ENCODE measurements at places on chromosomes 1 and 21. TPM values are rescaled to one million over a fixed set of nuclear protein-coding genes. Genes with fewer than 3 reads are reported as not detected.
A peak's percentile ranks its signal among the peaks of the same experiment; 100 is the strongest.

DNA sequence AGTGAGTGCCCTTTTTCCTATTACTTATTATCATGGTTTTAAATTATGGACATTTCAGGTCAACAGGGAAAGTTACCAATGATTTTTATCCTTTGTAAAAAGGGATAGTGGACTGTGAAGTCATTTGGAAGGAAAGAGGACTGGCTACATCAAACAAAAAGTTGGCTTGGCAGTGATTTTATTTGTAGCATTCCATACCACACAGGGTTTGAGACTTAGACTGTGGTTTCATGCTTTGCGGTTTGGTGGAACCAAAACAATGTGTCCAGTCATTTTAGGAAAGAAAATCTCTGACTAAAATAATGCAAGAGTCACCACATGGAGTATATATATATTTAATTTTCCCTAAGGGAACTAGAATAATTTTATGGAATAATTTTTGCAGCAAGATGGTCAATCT, 239.5 kb downstream of the HMCN1 start:
- H3K4me1 ChIP-seq, result peaks cover 12% of the 10 kb centered on the region
- no peaks in the 10 kb centered on the region for H3K36me3 ChIP-seq
- no peak overlapping the region for H3K4me3 ChIP-seq
- no peak overlapping the region for H3K27ac ChIP-seq
- H3K27me3 ChIP-seq, result no peaks in the 10 kb centered on the region

- no peak overlapping the region for H3K27ac ChIP-seq
- DNase-seq, result peak; percentile 22
- no peaks in the 10 kb centered on the region for H3K27me3 ChIP-seq
- peaks cover 12% of the 10 kb centered on the region for H3K4me1 ChIP-seq
Observed at GRCh38 chr1:204316164-204316563, 43.6 kb downstream of the PLEKHA6 start.

DNA sequence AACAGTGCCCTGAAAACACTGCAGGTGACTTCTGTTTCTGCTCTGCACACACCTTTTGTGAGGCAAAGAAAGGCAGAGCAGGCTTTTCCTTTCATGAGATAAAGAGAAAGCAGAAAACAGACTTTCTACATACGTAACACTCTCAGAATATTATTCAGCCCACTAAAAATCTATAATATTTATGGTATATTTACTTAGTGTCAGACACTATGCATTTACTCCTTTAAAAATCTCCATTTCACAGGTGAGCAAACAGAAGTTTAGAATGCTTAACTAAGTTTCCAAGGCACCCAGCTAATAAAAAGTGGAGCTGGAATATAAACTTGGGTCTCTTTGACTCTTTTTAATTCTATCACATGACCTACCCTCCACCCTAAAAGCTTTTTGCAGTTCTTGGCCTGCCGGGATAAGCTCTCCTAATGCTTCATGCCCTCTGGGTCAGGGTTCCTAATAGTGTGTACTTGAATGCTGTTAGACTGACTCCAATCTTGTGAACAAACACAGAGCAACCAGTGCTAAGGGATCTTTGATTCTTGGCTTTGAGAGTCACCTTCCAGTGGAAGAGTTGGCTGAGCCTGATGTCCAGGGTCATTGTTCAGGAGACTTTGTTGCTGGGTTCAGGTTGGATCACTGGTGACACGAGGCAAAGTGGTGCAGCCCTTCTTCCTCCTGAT, 27.2 kb downstream of the PROK1 start:
- H3K27me3 ChIP-seq, result no peaks in the 10 kb centered on the region
- H3K36me3 ChIP-seq, result no peaks in the 10 kb centered on the region
- H3K27ac ChIP-seq, result no peak overlapping the region
- no peaks in the 10 kb centered on the region for H3K4me1 ChIP-seq
- H3K4me3 ChIP-seq, result no peak overlapping the region

Gene SPRR1B
- not detected for total RNA-seq

Gene S1PR1
- 47.3 TPM for total RNA-seq

DNA sequence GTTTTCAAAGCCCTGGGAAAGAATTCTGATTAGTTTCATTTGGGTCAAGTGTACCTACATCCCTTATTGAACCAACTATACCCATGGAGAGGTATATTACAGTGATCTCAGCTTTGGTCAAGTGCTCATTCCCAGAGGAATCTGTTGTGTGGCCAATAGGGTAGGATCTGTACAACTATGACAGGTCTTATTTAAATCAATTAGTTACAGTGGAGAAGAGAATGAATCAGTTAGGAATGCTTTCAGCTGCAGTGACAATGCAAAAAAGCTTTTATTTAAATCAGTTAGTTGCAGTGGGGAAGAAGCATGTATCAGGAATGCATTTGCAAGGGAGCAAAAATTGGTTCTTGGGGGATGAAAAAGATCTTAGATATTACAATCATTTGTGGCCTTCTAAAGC, 119.0 kb downstream of the FGGY start:
- no peak overlapping the region for H3K4me3 ChIP-seq
- no peaks in the 10 kb centered on the region for H3K36me3 ChIP-seq
- no peak for DNase-seq
- H3K27ac ChIP-seq, result no peak overlapping the region

- H3K27me3 ChIP-seq, result no peaks in the 10 kb centered on the region
- H3K36me3 ChIP-seq, result no peaks in the 10 kb centered on the region
- no peaks in the 10 kb centered on the region for H3K4me1 ChIP-seq
- H3K4me3 ChIP-seq, result no peak overlapping the region
- DNase-seq, result no peak
Observed at GRCh38 chr1:189899686-189900425, 577.8 kb downstream of the BRINP3 start.
